ENCODE measurements at places on chromosomes 7 and 10. TPM values are rescaled to one million over a fixed set of nuclear protein-coding genes. Genes with fewer than 3 reads are reported as not detected.
A peak's percentile ranks its signal among the peaks of the same experiment; 100 is the strongest.

DNA sequence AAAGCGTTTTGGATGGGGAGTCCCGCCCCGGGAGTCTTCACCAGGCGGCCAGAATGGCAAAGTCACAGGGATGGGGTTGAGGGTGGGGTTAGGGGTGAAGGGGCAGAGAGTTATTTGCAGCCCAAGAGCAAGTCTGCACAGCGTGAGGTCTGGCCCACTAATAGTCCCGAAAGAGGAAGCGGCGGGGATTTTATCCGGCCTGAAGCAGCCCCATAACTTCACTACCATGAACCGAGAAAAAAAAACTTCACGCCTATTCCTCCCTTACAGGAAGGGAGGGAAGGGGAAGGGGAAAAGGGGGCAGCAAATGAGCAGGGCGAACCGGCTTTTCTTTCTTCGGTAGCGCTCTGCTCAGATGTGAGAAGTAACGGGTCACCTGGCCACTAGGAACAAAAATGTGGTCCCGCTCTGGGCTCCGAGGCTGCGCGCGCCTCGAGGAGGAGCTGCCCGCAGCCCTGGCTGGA lies 712 bp downstream of the ITPRIP start:
- no peak for DNase-seq

- no peak for DNase-seq
Measured at GRCh38 chr10:31468536-31468859, 149.5 kb downstream of the ZEB1 start.

GRCh38 chr7:32587411-32587948 lies 92.2 kb downstream of the AVL9 start:
- peak; percentile 97 for DNase-seq

ZMIZ1 gene
- 12.5 TPM for total RNA-seq

GRCh38 chr10:116437076-116437692 lies 9.5 kb downstream of the PNLIPRP3 start:
- no peak for DNase-seq

GRCh38 chr10:114143160-114143559 lies 30.8 kb downstream of the CCDC186 start:
- DNase-seq: no peak

ASAH2 gene
- total RNA-seq: 0.80 TPM

PTN gene
- 5.7 TPM for total RNA-seq

DNA sequence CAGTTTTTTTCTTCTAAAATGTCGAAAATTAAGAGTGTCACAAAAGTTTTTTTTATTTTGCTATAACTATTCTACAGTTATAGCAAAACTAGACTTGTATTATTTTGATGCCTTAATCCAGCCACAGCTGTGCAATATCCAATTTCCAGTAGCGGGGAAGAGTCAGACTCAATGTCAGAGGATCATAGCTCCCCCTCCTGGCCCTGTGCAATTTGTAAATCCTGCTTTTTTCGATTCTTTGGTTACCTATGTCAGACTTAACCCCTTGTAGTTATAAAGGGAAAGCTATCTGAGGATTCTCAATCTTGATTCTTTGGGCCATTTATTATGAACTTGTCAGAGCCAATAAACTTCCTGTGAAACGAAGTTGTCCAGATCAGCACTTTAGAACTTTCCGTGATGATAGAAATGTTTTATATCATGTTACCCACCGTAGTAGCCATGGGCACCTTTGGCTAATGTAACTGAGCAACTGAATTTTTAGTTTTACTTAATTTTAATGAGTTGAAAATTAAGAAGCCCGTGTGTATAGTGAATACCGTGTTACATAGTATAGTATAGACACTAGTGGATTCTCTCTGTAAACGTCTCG lies 87.7 kb upstream of the PRKCQ start:
- peak; percentile 63 for DNase-seq
